CD8-positive, alpha-beta T cell (primary cell): ENCODE measurements at places on chromosomes 6 and 20.

GRCh38 chr6:19552076-19552475 is 285.1 kb upstream of the ID4 start:
- no peak for DNase-seq

DNA sequence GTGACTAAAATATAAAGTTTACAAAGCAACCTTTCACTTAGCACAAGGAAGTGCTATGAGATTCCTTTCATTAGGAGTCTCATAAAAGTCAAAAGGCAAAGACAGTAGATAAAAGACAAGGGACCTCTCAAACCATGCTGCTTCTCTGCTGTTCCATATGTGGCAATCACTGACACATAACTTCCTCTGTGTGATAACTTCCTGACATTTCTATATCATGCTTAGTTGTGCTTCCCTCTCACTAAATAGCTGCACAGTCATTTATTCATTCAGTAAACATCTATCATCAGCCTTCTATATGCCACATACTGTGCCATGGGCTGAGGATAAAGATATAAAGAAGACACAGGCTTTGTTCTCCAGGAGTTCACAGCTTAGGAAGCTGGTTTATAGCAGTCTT is 214.8 kb upstream of the GRIK2 start:
- no peak for DNase-seq

GRCh38 chr6:148263010-148263409 is 79.6 kb upstream of the SASH1 start:
- DNase-seq: no peak

GRCh38 chr6:76888351-76888750 is 574.9 kb downstream of the HTR1B start:
- no peak for DNase-seq

DNA sequence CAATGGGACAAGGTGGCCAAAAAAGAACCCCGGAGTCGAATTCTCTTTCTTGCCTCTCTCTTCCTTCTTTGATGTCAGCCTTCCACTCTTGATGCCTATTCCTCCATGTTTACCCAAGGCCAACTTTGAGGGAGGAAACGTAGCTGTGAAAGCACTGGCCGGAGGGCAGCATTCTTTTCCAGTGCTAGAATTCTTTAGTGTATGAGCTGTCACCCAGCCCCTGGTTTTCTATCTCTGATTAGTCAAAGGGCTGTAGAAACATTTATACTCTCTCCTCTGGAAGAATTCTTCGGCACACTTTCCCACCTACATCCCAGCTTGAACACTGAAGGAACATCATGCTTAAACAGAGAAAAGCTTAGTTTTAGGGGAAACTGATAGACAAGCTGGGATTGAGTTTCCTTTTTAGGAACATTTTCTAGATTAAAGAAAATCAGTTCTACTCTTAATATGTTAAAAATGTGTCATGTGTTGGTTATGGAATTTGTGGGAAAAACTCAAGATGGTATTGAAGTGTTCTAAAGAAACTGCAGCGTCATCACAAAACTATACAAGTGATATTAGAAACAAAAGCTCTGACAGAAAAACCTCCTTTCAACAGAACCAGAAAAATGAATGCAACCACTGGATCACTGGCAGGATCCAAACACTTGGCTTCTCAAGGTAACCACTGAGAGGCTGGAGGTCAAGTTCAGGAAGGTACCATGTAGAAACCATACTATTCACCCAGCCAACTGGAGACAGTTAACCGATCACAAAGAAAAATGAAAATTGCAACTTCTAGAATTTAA is 20.7 kb upstream of the UTRN start:
- DNase-seq: no peak

GRCh38 chr6:159130846-159131245 is 38.4 kb upstream of the FNDC1 start:
- no peak for DNase-seq

DNA sequence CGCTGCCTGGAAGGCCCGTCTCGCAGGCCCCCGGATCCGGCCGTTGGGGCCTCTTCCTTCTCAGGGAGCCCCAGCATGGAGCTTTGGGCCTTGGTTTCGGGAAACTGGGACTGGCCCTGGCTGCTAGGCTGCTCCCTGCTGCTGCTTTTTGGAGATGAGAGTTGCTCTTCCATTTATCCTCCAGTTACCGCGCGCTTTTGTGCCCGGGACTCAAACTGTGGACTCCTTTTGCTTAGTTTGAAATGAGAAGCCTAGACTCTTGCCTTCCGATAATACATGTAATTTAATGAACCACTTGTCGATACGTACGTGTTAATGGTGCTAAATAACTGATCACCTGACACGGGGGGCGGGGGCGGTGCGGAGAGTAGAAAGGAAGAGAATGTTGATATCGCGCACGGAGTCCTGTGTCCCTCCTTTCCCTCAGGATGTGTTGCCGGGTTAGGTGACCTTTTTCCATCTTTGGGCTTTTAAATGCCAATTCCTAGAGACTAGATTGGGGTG is 968 bp downstream of the PHF3 start:
- peak; percentile 63 for DNase-seq

- DNase-seq: no peak
Measured at GRCh38 chr6:25623065-25623464, 28.9 kb upstream of the SCGN start.

GRCh38 chr20:18057101-18057993 is at the start of gene OVOL2:
OVOL2 (minus strand) TSS chr20:18057916; CDS start chr20:18057634, 282 bp downstream.
- DNase-seq: no peak

- DNase-seq: no peak
Measured at GRCh38 chr6:165671222-165671768, 8.3 kb upstream of the PDE10A start.

- no peak for DNase-seq
Measured at GRCh38 chr6:21350926-21351325, 242.6 kb upstream of the SOX4 start.

GRCh38 chr6:37799263-37799644 is 20.3 kb upstream of the ZFAND3 start:
- DNase-seq: no peak

DNA sequence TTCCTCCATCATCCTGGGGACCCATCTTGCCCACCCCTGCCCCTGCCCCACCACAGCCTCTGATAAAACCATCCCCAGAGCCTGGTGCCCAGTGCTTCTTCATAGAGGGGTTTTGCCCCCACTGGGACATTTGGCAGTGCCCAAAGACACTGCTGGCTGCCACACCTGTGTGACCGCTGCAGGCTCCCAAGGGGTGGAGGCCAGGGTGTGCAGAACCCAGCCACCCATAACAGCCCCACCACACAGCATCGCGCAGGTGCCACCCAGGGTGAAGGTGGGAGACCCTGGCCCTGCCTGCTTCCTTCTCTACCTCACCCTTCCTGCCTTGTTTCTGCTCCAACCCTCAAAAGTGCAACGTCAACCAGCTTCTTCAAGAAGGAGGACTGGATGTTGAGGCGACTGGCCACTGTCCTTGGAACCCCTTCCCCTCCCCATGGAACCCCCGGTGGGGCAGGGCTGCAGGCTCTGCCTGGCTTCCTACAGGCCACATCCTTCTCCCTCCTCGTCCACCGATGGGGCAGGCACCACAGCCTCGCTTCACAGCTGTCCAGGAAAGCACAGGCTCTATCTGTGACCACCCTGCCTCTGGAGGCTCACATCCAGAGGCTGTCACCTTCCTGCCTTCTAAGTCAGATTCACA is 79.2 kb upstream of the MPC1 start:
- DNase-seq: no peak

DNA sequence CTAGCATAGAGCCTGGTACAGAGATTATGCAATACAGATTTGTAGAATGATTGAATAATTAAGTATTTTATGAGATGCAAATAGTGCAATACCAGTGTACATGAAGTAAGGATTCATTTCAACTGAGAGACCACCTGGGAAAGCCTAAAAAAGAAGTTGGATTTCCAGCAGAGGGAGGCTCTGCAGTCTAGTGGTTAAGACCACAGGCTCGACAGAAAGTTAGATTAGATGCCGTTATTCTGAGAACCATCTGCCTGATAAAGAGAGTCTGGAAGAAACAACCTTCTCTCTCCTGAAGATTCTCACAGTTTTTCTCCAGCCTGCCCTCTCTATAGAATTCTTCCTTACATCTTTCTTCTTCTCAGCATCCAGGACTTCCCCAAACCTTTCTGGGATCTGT is 13.6 kb upstream of the TNFRSF21 start:
- DNase-seq: no peak

DNA sequence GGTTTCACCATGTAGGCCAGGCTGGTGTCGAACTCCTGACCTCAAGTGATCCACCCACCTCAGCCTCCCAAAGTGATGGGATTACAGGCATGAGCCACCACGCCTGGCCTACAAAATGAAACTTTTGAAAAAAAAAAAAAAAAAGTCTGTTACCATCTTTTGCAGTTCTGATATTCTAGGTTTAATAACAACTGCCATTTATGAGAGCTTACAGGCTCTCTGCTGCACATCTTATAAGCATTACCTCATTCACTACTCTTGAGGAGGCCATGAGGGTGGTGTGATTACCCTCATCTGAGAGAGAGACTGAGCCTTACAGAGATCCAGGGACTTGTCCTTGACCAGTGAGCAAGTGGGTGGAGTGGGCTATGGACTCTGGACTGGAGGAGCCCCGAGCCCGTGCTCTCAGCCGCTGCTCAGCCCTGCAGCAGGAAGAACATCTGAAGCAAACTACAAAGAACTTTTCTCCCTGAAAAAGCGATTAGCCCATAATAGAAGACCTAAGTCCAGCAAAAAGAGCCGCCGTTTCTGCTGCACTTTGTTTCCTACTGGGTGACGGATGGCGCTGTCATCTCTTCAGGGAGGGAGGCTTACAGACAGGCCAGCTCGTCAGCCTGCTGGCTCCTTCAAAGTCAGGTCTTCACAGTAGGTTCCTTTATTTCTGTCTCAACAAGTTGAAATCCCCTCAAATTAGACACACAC is 119.8 kb upstream of the AKAP12 start:
- no peak for DNase-seq

- DNase-seq: no peak
Measured at GRCh38 chr6:89976694-89977020, 82.4 kb downstream of the GJA10 start.

DNA sequence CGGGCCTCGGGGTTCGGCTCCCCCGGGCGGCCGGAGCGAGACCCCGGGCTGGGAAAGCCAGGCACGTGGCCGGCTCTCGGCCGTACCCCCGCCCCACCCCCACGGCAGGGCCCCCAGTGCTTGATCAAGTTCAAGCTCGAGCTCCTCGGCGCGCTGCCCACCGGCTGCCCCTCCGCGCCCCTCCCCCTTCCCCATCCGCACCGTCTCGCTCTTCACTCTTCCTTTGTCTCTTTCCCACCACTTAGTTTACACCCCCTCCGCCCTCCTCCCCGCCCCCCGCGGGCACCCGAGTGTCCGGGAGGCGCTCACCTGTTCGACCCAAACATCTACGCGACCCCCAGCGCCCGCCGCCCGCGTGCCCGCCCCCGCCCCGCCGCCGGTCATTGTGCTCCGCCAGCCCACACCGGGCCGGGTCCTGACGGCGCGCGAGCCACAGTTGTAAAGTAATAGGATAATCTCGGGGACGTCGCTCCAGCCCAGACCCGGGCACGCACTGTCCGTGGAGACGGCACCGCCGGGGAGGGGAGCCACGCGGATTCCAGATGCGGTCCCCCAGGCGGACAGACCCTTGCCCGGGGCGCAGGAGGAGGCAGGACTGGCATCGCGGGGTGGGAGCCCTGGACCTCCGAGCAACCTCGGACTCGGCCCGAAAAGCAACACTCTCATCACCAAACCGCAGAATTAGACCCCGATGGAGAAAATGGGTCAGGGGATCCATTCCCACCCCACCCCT is 100.7 kb downstream of the NOL4L start:
- DNase-seq: peak; percentile 37

GRCh38 chr6:56618050-56618449 is 24.6 kb downstream of the DST start:
- DNase-seq: no peak

DNA sequence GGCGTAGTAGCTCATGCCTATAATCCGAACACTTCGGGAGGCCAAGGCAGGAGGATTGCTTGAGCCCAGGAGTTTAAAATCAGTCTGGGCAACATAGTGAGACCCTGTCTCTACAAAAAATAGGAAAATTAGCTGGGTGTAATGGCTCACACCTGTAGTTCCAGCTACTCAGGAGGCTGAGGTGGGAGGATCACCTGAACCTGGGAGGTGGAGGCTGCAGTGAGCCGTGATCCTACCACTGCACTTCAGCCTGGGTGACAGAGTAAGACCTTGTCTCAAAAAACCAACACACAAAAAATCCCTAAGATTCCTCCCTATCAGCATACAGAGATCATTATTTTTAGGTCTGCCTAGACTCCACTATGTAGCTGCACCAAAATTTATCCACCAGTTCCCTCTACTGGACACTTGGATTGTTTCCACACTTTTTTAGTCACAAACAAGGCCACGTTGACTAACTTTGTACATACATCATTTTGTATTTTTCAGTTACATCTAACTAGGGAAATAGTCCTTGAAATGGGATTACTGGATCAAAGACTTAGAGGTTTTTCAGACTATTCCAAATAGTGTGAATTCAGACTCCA is 3.6 kb upstream of the PHF1 start:
- DNase-seq: no peak

DNA sequence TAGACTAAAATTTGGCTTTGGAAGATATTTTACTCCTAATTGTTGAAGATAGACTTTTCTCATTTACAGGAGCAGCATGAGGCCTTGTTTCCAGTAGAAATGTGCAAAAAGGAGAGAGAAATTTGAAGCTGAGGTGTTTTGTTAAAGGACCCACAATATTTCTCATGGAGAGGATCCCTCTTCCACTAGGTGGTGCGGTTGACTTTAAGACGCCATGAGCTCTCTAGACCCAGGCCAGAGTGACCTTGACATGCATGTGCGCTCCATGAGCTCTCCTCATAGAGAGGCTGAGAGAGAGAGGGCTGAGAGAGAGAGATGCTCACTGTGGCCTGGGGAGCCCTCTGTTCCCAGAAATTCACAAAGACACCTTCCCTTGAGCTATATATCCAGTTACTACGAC is 861.2 kb upstream of the EYS start:
- DNase-seq: no peak

DNA sequence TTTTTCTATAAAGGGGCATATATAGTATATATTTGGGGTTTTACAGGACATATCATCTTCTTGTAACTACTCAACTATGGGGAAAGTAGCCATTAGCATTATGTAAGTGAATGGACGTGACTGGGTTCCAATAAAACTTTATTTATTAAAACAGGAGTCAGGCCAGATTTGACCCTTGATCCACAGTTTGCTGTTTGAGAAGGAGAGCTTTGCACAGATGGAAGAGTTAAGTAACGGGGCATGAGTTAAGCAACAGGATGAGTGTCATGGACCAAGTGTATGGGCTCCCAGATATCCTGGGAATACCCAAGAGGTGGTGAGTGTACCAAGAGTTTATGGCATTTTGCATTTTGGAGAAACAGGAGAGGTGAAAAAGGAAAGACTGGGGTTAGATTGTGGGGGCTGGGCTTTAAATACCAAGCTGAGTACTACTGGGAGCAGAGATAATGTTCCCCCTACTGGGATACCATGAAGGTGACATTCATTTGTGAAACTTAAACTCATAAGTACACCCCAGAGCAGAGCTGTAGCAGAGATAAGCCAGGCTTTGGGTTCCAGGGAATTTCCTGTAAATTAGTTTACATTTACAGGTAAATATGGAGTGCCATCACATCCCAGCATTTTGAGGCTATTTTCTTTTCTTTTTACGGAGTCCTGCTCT is 18.5 kb upstream of the SCUBE3 start:
- DNase-seq: no peak
